Activated CD4-positive, alpha-beta T cell treated with anti-CD3 and anti-CD28 coated beads for 36 hours (primary cell): ENCODE measurements at places on chromosomes 3 and 15. TPM values are rescaled to one million over a fixed set of nuclear protein-coding genes. Genes with fewer than 3 reads are reported as not detected.

TRH gene
- not detected for total RNA-seq

FOXB1 gene
- 0.56 TPM for total RNA-seq

CADPS gene
- not detected for total RNA-seq

GRCh38 chr3:129657261-129658046 lies 51.0 kb upstream of the PLXND1 start:
- DNase-seq, result no peak

GRCh38 chr3:107414325-107414964 lies 37.2 kb downstream of the CCDC54 start:
- no peak for DNase-seq

DNA sequence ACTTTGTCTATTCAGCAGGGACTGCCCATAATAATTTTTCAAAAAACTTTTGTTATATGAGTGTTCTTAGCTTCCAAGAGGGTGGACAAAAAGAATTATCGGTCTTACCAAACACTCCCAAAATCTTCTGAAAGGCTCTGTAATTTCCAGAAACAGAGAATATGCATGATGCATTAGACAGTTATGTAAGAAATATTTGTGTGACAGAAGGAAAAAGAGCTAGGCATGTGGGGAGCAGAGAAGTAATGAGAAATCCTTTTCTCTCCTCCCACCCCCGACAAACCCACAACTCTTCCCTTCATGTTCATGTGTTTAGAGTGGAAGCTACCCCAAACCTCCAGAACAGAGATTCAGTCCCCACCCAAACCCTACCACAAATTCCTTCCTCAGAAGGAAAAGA lies 86.8 kb downstream of the MYO5A start:
- DNase-seq, result no peak
